ENCODE measurements at places on chromosomes 3 and 15.

DNA sequence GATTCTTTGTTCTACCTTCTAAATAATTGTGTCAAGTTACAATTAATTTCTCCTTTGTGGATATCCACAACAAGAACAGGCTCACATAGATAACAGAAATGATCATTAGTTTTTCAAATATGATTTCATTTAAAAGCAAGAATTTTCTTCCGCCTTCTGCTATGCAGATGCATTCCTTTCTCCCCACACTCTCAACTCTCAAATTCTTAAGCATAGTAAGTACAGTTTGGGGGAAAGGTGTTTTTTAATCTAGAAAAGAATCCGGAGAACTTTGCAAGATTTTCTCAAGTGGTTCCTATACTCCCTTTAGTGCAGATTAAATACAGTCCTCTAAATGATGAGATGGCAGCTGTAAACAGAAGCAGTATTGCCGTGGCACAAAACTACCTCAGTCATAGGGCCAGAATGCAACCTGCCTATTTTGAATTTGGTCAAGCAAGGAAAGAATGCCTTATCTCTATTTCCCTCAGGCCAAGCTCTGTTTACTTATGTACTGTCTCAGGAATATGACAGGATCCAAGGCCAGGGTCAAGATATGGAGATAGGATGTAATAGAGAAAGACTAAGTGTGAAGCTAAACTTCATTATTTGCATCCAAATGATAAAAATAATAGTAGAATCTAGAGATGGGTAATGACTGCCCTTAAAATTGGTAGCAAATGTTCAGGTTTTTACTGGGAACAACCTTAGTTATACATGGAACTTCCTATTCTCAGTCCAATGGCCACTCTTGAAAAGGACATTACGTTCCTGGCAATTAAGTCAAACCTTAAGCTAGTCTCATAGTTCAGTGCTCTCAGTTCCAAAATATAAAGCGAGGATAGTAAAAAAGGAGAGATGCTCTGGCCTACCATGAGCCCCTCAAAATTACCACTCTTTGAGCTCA, 77.3 kb upstream of the PHLDB2 start:
- no peak for DNase-seq

DNA sequence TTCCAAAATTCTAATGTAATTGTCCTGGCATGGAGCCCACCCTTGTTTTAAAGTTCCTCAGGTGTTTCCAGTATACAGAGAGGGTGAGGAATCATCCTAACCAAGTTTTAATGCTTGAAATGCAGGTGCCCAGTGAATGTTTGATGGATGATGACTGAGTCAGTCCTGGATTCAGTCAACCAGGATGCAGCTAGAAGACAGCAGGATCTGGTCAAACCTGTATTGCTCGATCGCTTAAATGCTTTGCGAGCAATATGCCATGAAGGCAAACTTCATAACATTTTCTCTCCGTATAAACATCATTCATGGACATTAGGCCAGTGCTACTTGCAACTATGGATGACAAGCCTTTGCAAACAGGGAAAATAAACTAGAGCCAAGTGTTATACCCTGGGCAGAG, 591.2 kb downstream of the RSL24D1 start:
- no peak for DNase-seq

DNA sequence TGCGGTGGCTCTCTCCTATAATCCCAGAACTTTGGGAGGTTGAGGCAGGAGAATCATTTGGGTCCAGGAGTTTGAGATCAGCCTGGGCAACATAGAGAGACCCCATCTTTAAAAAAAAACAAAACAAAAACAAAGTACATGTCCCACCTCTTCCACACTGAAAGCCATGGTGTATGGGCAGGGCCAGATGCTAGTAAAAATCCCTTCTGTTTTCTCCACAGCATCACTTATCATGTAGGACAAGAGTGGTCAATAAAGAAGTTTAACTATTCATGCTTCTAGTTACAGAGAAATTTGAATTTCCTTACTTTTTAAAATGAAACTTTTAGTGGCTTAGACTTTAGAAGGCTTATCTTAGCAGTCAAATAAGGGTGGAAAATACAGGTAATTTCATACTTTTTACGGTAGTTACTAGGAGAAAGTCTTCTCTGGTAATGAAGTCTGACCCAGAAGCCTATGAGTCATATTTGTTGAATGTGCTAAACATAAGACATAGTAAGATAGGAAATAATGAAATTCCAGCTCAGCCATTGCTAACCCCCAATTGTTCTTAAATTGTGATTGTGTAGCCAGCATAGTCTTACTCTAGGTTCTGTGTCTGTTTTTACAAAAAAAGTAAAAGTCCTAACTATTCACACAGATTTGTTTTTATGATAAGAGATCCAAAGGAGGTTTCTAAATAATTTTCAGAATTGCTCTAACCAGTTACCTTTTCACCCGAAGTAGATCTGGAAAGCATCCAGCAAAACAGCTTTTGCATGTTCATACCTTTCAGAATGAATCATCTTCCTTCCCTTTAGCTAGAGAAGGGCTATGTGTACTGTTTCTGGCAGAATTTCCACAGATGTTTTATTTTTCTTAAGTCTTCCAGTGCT, 16.4 kb upstream of the ZNF609 start:
- no peak for DNase-seq

DNA sequence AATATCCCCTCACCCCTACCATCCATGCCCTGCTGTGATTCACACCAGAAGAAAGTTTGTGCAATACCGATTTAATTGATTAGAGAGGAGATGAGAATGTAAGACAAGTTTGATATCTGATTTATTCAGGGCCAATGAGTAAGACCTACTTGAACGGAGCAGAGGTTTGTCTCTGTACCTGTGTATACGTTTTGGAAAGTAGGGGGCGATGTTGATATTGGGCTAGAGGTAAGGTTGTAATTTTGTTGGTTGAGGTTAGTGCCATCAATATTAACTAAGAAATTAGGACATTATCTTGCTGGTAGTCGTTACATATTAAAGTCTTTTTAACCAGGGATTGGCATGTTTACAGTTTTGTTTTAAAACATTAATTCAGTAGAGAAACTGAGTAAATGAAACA, 20.5 kb downstream of the EAF2 start:
- peak; percentile 1 for DNase-seq

DNA sequence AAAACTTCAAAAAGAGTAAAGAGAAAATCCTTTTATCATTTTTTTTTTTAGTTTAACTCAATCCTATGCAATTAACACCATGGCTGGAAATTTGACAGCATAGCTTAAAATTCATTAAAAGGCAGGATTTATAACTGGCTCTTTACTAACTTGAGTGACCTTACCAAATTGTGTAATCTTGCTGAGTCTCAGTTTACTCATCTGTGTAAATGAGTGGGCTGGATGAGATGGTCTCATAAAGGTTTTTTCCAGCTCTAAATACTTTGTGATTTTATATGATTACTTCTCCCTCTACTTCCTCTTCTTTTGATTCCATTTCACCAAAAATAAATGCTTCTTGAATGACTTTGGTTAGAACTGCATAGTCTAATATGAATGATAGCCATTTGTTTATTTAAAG, 234.9 kb upstream of the SATB1 start:
- DNase-seq = no peak

GRCh38 chr3:104108522-104108921, 1258.2 kb upstream of the ALCAM start:
- no peak for DNase-seq

All from NCI-H1436 (cell line).